RPMI7951 (cell line): ENCODE measurements at places on chromosomes 1 and 21. TPM values are rescaled to one million over a fixed set of nuclear protein-coding genes. Genes with fewer than 3 reads are reported as not detected.

- DNase-seq, result no peak
Measured at GRCh38 chr21:40505681-40506080, 341.3 kb downstream of the DSCAM start.

GRCh38 chr1:218341325-218341724 is 3.8 kb upstream of the TGFB2 start:
- no peak for DNase-seq

DNA sequence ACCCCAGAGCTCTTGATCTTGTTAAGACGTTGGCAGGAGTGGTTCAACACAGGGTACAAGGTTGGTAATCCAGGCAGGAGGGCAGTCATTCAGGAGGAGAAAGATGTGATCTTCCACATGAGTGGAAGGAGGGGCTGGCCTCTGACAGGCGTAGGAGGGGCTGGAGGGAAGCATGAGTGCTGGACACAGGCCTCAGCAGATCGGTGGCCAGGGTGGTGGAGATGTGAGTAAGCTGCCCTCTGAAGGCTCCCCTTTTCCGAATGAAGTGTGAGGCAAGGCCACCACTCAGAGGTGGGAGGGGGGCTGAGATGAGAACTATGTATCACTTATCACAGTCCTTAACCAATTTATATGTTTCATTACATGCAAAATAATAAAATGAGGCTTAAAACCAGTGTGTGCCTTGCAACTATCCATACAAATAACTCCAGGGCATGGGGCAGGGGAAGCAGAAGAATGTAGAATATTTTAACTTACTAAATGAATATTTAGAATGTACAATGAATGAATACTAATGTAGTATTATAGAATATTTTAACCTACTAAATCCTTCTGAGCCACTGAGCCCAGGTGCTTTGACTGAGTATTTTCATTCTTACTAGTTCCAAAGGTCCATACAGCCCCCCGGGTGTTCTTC is 103.5 kb upstream of the TLR5 start:
- DNase-seq, result no peak

- DNase-seq, result no peak
Measured at GRCh38 chr1:234517110-234517802, 38.3 kb upstream of the TARBP1 start.

The SPATA21 gene
- total RNA-seq, result not detected in 2 replicates

The PAX7 gene
- not detected in 2 replicates for total RNA-seq

The GJA4 gene
- total RNA-seq, result not detected in 2 replicates
